ENCODE measurements at places on chromosomes 4 and X.
A peak's percentile ranks its signal among the peaks of the same experiment; 100 is the strongest.

DNA sequence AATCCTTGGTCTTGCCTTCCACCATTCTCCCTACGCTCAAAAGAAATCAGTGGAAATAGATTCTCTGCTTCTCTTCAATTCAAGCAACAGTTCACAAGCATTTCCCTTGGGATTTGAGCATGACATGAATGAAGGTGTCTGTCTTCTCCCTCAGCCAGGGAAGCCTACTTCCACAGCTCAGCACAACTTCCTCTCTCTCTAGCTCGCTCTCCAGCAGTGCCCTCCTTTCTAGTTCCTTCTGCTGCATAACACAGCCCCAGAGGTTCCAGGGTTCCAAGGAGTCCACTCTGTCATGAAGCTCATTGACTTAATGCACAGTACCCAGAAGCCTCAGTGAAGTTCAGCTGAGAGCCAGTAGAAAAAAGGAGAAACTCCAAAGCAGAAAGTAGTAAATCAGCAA is 81.3 kb downstream of the PLS3 start:
- DNase-seq: no peak

DNA sequence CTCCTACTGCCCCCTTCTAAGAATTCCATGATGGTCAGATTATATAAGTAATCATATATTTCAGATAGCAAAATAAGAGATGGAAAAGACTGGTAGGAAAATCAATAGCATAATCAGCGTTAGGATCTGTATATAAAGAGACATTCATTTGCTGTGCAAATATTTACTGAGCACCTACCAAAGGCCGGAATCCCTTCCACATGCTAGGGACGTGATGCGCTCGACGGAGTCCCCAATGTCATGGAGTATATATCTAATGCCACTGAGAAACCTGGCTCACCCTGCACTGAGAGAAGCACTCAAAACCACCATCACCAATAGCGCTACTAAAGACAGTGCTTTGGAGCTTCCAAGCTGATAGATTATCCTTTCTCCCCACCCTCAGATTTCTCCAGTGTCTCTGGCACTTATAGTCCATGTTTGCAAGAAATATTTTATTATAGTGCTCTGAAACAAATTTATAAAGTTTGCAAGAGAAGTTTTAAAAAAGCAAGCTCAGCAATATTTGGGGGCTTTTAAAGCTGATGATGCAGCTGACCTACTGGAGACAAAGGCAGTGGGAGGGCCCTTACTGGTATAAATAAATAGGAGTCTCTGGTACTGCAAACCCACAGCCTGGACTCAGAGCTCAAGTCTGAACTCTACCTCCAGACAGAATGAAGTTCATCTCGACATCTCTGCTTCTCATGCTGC is at the start of gene CXCL13:
Gene CXCL13, plus strand, starts transcription at position 611 of the 693 bp plus-strand sequence. Its CDS starts 46 bp downstream, at position 657.
- no peak for DNase-seq

DNA sequence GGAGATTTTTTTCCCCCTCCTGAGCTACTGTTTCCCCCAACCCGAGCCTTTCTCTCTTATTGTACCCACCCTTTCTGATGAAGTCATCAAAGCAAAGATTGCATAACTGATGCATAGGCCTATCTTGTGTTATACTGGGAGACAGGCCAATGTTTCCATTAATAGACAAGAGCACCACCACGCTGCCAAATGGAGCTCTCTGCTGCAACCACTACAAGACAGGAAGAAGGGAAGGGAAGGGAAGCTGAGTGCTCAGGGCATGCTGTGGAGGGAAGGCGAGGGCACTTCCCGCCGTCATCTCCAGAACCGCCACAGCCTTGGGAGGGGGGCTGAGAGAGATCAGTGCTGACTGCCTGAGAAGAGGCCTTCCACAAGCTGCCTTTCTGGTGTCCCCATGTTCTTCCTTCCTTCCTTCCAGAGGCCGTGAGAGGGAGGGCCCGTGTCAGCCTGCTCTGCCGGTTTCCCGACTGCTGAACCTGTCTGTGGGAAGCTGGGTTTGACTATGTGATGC is 75.0 kb downstream of the MGST2 start:
- peak; percentile 76 for DNase-seq

- DNase-seq: no peak
These were observed 11.8 kb upstream of the KLHL8 start for GRCh38 chr4:87232216-87232615.

DNA sequence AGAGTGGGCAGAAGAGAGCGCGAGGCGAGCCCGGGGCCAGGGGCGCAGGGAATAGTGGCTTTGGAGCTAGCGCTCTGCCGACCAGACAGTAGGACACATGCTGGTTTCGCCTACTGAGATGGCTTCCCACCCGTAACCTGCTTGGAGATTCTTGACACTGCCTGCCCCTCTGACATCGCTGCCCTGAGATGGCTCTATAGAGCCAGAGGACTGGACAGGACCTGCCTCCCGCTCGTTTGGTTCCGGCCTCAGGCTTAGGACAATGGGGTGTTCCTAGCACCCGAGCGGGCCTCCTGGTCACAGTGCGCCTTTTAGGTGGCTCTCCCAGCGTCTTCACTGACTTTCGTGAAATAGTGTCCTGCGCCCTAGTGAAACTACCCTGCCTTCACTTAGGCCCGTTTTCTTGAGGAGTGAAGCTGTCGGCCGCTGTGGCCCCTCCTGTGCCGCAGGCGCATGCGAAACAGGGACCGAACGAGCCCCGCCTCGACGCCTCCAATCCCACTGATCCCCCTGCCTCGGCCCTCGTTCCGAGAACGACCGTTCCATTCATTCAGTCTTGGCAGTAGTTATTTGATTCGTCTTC is 608 bp downstream of the TAF1 start:
- peak; percentile 52 for DNase-seq

DNA sequence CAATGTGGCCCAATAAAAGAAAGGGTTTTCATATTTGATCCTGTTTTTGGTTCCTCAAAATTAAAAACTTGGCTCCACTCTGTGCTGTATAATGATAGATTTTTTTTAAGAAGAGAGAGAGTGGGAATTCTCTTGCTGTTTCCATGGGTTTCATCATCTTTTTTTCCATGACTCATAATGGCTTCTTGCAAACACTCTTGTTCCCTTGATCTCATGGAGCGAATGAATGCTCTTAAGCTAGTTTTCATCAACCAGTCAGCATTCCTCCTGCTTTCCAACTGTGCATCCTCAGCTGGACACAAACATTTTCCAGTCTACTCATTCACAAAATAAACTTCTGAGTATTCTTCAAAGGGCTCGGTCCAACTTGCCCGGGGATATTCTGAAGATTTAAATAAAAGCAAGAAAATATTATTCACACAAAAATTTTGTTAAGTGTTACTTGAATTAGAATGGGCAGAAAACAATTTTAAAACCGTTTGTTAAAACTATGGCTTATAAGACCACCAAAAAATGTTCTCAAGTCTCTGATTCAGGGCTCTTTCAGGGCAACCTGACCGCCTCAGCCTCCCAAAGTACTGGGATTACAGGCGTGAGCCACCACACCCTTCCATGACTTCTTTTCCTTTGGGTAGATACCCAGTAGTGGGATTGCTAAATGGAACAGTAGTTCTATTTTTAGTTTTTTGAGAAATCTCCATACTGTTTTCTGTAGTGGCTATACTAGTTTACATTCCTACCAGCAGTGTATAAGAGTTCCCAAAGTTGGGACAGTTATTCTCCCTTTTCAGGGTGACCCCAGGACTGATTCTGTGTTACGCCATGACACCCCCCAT is 64.7 kb downstream of the TMEM156 start:
- peak; percentile 81 for DNase-seq

DNA sequence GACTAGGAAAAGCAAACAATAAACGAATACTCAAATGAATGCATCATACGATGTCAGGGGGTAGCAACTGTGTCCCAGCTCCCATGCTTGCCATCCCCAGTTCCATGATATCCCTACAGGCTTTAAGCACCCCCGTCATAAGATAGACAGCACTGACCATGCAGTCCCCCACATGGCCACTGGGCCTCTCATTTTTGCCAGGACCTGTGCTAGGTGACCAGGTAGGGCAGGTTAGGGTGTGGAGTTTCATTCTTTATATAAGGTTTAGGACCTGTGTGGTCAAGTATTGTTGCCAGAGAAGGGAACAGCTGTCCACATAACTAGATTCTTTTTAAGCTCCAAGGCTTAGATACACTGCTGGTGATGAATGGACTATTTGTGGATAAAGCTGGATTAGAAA is 9.7 kb downstream of the PPEF2 start:
- no peak for DNase-seq

- no peak for DNase-seq
These were observed 236.4 kb upstream of the TTC29 start for GRCh38 chr4:147182041-147182440.

DNA sequence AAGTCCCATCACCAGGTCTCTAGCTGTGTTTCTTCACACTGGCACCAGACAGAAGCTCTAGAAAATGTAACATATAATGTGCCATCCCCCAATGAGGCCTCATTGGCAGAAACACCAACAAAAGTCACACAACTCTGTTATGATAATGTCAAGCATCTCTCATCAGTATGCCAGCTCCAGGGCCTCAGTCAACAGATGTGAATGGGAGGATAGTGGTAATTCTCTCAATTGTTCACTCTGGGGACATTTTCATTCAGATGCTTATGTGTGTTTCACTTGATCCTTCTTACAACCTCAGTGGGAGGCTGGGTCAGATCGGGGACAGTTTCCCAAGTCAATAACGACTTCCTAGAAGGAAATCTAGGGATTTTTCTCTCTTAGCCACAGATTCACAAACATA is 57.5 kb upstream of the SCOC start:
- DNase-seq: no peak

GRCh38 chrX:120372667-120373370 is 10.9 kb downstream of the ATP1B4 start:
- no peak for DNase-seq

DNA sequence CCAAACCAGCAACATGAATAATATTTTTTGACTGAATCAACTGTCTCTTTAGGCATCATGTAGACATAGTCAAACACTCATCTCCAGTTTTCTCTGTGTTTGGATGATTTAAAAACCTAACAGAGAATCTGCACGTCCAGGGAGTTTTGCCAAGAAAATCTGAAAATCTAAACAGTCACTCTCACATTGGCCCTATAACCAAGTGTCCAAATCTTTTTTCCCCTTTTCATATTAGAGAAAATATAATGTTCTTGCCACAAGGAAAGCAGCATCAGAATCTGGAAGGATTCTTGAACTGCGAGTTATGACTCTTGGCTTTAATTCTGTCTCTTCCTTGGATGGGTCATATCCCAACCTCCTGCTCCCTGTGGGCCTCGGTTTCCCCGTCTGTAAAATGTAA is 8.8 kb upstream of the CHRDL1 start:
- DNase-seq: no peak

- peak; percentile 37 for DNase-seq
These were observed 321.0 kb upstream of the CXXC4 start for GRCh38 chr4:104815665-104816064.

GRCh38 chr4:55396308-55397125 is 760 bp downstream of the TMEM165 start:
- DNase-seq: peak; percentile 77

DNA sequence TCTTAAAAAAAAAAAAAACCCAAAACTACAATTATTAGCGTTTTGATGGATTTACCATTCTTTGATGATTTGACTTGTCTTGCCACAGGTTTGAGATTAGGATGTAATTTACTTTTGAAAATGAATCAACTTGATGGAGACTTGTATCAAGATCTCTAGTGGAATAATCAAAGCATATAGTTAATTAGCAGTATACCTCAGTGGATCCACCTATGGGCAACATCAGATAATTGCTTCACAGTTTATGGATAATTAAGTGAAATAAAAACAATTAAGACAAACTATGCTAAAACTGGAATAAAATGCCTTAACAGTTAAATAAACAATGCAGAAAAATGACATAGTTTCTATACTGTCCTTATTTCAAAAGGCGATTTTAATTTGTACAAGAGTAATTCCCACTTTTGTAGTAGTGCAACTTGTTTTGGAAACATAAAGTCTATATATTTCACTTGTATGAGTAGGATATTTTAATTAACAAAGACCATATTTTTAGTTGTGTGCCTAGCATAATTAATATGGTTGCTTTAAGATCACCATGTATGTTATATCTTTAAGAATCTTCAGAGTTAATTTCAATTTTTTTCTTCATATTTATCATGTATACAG is 4.2 kb downstream of the CPEB2 start:
- DNase-seq: peak; percentile 29

GRCh38 chr4:128298852-128299251 is 11.2 kb upstream of the PGRMC2 start:
- no peak for DNase-seq

- no peak for DNase-seq
These were observed 16.8 kb downstream of the MID1 start for GRCh38 chrX:10603612-10604011.

DNA sequence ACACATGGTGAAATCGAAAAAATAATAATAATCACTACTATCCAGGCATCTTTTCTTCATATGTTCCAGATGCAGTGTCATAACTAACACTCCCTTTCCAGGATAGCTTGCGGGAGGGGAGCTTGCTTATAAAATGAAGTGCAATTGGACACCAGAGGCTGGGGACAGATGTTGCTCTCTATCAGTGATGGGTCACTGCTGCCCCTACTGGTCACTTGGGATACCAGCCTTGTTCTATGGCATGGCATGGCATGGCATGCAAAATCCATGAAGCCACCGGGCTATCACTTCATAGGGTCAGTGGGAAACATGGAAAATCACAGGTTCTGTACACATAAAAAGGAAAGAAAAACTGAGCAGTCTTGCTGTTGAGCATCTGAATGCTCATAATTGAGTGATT is 168.1 kb downstream of the GLRA2 start:
- DNase-seq: no peak

- no peak for DNase-seq
These were observed 26.1 kb downstream of the ZFP42 start for GRCh38 chr4:188021548-188022249.

DNA sequence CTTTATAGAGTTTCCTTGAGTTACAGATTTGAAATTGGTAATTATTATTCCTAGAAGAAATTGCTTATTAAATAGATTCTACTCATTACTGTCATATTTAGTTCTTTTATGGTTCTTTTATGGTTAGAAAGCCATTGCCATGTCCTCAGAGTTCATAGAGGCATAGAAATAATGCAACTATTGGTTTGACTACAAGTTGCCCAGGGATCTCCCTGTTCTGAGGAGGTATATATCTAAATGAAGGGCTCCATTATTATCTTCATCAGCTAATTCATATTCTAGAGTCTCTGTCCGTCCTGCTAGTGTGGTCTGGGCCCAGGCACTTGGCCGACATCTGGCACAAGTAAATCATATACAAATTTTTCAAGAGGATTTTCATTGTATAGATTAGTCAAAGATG is 535.7 kb downstream of the PPP4R3C start:
- DNase-seq: no peak

DNA sequence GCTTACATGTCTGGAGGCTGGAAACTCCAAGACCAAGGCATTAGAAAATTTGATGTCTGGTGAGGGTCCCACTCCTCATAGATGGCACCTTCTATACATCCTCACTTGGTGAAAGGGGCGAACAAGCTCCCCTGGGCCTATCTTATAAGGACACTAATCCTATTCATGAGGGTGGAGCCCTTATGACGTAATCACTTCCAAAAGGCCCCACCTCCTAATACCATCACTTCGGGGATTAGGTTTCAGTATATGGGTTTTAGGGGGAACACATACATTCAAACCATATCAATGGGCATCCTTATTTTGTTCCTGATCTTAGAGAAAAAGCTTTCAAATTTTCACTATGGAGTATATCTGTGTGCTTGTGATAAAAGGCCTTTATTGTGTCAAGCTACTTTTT is 39.0 kb upstream of the ALG13 start:
- no peak for DNase-seq

- no peak for DNase-seq
These were observed 32.4 kb upstream of the HS6ST2 start for GRCh38 chrX:132990835-132991234.
